ENCODE measurements at places on chromosomes 2 and 18.

GRCh38 chr2:82391386-82391785 lies 2067.7 kb downstream of the SUCLG1 start:
- DNase-seq, result no peak

DNA sequence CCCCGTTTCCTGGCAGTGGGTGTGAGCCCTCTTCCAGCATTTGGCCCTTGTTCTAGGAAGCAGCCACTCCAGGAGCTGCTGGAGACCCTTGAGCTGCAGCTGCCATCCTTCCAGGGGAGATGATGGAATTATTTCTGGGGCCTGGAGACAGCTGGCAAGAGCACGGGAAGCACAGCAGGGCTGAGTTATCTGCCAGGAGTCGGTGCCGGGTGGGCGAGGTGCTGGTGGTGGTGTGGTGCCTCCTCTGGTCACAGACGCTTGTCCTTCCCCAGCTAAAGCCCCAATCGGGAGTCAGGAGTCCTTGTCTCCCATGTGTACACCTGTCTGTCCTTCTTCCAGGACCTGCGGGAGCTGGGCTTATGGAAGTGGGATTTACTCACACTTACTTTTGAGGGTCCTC lies 36.0 kb downstream of the DPYSL5 start:
- DNase-seq, result no peak

DNA sequence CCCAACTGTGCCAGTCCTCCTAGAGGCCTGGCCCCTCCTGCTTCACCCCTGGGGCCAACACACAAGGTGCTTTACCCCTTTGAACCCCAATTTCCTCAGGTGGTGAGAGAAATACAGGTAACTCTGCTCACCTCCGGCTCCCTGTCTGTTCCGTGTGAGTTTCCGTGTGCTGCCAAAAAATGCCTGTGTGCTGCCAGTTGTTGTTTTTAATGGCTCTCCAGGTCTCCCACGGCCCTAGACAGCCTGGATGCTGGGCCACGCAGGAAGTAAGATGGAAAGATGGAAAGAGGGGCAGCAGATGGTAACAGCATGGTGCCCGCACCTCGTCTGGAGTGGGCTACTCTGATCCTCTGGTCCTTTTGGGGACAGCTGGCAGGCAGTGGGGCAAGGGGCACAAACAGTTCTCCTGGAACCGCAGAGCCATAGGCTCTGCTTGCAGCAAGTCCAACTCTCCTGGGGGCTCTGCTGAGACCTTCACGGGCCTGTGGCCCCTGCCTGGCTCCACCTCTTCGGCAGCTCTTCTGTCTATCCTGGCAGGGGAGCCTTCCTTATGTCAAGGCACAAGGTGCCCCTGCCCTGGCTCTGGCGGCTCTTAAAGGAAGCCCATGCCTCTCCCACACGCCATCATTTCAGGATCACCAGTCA lies 4.3 kb upstream of the ARHGEF4 start:
- no peak for DNase-seq

DNA sequence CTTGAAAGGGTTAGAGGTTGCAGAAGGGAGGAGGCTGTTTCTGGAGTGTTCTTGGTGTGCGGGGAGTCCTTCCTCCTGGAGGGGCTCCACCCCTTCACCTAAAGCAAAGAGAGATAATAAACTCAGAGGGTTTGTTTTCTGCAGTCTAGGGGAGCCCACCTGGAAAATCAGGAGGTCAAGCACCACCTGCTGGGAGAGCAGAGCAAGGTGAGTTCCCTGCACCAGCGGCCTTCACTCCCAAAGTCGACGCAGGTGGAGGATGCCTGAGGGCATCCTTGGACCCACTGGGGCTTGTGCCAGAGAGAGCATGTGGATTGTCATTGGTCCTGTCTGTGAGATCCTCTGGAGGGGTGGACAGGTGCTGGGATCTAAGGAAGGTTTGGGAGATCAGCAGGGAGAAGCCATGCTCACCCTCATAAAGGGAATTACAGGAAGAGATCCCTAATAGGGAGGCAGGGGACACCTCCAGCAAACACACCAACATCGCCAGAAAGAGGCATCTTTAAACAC lies 116.7 kb downstream of the KCNF1 start:
- no peak for DNase-seq

GRCh38 chr2:152376385-152376784 lies 41.4 kb downstream of the FMNL2 start:
- no peak for DNase-seq

DNA sequence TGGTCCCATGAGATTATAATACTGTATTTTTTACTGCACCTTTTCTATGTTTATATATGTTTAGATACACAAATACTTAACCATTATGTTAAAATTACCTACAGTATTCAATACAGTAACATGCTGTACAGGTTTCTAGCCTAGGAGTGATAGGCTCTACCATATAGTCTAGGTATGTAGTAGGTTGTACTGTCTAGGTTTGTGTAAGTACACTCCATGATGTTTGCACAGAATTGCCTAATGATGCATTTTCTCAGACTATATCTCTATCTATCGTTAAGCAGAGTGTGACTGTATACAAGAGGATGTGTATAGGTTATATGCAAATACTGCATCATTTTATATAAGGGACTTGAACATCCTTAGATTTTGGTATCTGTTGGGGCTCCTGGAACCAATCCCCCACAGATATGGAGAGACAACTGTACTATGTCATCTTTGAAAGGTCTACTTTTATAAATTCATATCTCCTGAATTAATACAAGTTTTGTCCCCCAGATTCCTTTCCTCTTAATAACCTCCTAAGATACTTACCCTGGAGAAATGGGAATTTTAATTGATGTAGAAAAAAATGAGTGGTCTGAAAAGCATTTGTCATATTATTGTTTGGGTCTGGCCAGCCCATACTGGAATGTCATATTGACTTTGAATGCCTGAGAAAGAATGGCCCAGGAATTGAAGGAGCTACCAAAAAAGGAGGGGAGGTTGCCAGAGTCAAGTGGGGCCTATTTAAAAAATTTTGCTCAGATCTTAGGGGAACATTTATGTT lies 36.6 kb downstream of the EHBP1 start:
- no peak for DNase-seq

DNA sequence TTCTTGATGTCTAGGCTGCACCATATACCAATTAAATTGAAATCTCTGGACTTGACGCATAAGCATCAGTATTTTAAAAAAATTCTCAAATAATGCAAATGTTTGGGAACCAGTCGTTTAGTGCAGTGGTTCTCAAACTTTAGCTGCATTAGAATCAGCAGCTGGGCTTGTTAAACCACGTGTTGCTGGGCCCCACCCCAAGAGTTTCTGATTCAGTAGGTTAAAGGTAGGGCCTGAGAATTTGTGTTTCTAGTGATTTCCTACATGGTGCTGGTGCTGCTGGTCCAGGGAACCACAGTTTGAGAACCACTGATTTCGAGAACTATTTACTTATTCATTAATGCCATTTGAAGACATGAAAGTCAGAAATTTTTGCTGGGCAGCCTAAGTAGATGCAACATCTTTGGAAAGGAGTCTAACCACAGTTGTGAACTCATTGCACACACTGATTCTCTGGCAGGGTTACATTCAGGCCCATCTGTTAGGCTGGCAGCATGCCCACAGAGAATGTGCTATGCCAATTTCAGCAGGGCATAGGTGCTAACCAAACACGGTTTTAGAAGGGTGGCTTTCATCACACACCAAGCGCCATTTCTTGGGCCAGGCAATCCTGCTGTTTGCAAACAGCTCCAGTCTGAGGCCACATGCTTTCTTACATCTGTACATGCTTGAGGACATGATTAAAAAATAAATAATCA lies 26.4 kb upstream of the ATP5MC3 start:
- DNase-seq, result no peak

- no peak for DNase-seq
These were observed 10.8 kb upstream of the ERMN start for GRCh38 chr2:157336137-157337010.

- no peak for DNase-seq
These were observed 836.1 kb upstream of the ZEB2 start for GRCh38 chr2:145356056-145356455.

DNA sequence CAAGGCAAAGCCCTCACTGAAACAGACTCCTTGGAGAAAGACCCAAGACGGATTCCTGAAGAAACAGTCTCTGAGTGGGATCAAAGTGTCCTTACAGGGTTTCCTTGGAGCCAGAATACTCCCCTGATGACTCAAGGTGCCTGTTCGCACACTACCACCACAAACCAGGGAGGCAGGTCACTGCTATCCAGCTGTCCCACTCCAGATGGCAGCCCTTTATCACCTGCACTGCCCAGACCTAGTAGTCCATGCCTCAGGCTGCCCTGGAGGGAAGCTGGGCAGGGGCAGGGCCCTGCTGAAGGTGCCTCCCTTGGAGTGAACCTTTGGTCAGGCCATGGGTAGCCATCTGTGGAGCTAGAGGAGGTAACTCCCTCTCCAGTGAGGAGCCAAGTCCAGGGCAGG lies 34.1 kb downstream of the TRABD2A start:
- DNase-seq, result no peak

DNA sequence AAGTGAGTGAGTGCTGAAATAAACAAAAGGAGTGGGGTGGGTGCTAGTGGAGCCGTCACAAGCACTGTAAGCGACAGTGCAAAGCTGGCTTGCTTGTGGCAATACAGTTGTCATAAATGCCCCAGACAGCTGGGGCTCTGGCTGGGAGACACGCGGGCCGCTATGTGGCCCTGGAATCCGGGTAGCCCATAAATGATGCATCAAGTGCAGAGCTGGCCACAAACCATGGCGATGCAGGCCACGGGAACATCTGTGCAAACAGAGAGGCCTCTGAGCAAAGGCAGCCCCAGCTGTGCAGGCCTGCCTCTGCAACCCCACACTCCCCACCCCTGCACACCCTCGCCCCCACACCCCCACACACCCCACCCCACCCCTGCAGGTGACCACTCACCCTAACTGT lies 349.2 kb upstream of the ID2 start:
- DNase-seq, result no peak

- DNase-seq, result no peak
These were observed 12.6 kb downstream of the ERMN start for GRCh38 chr2:157312866-157313486.

- DNase-seq, result no peak
These were observed 79.2 kb upstream of the MGAT5 start for GRCh38 chr2:134174711-134175110.

GRCh38 chr2:119947535-119947934 lies 65.3 kb upstream of the EPB41L5 start:
- DNase-seq, result no peak

GRCh38 chr2:96954011-96954846 lies 32.2 kb downstream of the FAM178B start:
- no peak for DNase-seq

GRCh38 chr2:191615596-191615995 lies 62.3 kb upstream of the NABP1 start:
- DNase-seq, result no peak

- no peak for DNase-seq
These were observed 21.7 kb downstream of the EPB41L5 start for GRCh38 chr2:120034621-120035020.

DNA sequence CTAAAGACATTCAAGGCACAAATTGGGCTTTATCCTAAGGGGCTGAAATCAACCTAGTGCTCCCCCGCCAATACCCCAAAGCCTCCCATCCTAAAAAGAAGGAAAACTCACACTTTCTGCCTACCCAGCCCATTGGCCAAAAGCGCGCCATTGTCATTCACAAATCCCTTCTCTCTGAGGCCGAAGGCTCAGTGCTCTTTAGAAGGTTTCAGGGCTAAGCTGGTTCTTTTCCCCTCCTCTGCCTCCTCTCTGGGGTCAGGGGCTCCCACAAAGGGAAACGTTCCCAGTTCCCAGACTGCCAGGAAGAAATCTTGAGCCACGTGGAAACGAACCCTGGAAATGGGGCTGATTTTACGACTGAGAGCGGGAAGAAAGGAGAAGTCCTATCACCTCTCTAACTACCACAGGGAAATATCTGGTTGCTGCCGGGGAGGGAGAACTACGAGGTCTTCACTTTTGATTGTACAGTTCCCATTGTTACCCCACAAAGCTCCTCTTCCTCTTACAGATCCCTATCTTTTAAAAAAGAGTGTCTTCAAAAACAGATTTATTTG lies 1.7 kb upstream of the SKOR2 start:
- no peak for DNase-seq

DNA sequence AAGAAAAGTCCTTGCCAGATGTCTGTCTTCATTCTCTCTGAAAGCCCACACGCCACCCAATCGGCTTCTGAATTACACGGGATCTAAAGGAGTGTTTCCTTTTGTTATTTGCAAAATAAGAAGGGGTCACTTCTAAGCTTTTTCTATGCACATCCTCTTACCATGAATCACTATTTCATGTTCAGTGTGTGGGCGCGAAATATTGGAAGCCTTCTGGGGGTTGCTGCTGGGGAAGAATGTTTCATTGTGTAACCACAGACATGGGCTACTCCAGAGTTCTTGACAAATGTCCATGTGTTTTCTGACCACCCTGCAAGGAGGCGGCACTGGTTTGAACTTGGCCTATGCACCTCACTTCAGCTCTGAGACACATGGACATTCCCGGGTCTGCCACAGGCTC lies 133.6 kb upstream of the APCDD1 start:
- DNase-seq, result no peak

DNA sequence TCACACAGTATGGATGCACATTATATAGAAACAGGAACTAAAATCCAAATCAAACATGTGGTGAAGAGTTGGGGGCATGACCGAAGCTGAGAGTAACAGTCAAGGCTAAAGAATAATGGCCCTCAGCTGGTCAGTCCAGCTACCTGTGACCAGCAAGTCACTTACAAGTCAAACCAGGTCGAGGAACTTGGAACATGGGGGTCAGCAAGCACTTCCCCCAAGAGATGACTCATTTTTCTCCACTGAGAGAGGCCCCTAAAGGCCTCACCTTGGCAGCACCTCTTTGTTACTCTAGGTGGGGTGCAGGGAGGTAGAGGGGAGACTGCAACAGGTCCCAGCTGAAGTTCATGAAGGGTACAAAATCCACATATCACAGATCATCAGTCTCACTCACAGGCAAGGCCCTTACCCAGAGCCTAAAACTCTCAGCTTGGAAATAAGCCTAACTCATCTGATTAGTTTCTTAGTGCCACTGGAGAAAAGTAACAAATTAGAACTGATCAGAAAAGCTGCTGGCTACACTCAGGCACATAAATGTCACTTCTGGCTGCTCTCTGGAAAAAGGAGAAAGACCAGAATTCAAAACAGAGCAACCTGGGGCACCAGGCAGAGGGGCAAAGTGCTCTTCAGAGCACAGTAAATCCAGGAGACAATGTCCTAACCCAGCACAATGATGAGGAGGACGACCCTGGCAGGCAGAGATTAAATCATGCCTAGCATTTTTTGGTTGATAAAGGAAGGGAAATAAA lies 4.0 kb downstream of the SDC1 start:
- no peak for DNase-seq

DNA sequence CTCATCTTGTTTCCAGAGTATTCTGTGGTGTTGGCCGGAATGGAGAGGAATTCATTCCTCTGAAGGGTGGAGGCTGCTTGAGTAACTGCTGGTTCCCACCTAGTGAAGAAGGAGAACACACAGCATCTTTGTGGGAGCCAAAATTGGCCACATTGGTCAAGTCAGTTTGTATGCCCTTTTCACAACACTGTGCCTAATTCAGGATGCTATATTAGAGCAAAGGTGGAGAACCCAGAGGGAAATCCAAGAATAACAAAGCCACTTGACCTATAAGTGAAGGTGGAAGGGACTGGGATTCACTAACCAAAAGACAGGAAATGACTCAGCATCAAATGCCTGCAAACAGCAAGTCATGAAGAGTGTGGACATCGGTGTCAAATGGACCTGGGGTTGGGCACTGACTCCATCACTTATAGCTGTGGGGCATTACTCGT lies 27.3 kb upstream of the MLPH start:
- DNase-seq, result no peak
